ENCODE measurements at places on chromosomes 3 and 15.

GRCh38 chr15:25742041-25742730 is 120.9 kb downstream of the ATP10A start:
- no peak for DNase-seq

DNA sequence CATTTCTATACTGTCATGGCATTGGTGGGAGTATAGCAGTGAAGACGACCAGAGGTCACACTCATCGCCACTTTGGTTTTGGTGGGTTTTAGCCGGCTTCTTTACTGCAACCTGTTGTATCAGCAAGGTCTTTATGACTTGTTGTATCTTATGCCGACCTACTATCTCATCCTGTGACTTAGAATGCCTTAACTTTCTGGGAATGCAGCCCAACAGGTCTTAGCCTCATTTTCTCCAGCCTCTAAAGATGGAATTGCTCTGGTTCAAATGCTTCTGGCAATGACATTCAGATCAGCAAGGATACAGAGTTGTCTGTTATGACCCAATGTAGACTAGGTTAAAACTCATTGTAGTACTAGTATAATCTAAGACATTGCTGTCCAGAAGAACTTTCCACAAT is 54.9 kb upstream of the LRTM1 start:
- no peak for DNase-seq

GRCh38 chr3:142148044-142148791 is 1.1 kb downstream of the TFDP2 start:
- no peak for DNase-seq

GRCh38 chr15:48641416-48641815 is 4.1 kb downstream of the FBN1 start:
- DNase-seq = no peak

GRCh38 chr15:28101983-28102441 is 2.9 kb upstream of the OCA2 start:
- DNase-seq = no peak

DNA sequence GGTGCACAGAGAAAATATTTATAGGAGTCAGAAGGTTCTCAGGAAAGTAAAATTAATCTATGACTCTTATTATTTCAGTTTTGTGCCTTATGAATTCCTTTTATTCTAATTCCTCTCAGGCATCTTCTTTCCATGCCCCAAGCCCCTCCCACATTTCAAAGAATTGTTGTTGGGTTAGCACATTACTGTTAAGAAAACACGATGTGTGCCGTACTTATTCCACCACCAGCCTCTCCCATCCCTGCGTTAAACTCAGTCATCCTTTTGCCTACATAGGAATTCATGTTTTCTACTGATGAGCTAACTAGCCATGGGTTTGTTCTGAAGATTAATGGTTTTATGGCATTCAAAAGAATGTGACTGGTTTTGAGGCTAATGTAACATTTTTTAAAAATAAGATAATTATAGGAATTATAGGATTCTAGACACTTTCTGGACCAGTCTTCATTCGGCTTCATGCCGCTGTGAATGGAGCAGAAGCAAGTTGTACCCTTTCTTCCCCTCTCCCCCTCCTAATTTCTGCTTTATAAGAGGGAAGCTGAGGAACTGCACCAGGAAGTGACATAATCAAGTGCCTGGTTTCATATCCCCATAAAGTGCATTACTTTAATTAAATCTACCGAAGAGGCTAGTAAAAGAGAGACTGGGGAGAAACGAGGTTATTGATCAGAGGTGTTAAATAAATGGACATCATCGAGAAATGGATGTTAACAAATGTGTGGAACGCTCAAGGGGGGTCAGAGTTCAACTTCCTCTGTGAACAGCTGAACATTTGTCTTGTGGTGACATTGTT is 12.3 kb upstream of the MB21D2 start:
- no peak for DNase-seq

DNA sequence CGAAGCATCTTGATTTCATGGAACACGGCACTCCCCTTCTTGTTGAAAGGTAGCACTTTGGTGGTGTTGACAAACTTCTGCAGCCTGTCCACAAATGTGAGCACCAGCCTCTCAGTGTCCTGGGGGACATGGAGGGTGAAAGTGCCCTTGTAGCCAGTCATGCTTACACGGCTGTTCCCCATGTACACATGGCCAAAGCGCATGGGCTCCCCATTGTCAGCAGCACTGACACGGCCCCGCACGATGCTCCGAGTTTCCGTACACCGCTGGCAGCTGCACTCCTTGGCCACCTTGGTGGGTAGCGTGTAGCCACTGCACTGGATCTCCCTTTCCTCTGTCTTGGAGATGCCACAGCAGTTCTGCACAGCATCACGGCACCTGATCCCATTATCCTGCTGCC is 12.7 kb downstream of the CILP start:
- DNase-seq = no peak

DNA sequence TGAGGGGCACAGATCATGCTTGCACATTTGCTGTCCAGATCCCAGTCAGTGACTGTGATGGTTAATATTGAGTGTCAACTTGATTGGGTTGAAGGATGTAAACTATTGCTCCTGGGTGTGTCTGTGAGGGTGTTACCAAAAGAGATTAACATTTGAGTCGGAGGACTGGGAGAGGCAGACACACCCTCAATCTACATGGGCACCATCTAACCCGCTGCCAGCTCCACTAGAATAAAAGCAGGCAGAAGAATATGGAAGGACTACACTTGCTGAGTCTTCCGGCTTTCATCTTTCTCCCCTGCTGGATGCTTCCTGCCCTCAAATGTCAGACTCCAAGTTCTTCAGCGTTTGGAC is 5.1 kb downstream of the GP9 start:
- DNase-seq = no peak

GRCh38 chr15:67150023-67150860 is 84.8 kb downstream of the SMAD3 start:
- no peak for DNase-seq

DNA sequence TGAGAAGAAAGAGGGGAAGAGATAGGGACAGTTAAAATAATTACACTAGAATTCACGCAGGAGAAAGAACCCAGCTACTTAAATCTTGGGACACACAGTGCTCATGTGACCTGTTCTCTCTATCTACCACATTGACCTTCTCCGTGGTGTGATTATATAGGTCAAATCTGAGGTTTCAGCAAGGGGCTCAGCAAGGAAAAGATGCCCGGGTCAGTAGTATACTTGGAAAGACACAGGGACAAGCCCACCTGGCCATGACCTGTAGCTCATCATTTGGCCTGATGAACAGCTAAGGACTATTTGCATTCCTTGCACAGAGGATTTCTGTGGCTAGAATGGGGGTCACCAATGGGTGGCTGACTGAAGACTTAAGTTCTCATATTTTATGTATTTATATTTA is 71.9 kb downstream of the SSR3 start:
- no peak for DNase-seq

- DNase-seq = no peak
Observed at GRCh38 chr3:197023998-197024651, 5.5 kb downstream of the MELTF start.

GRCh38 chr3:64129106-64129505 is 96.2 kb downstream of the PRICKLE2 start:
- DNase-seq = no peak

GRCh38 chr3:181757694-181758306 is 46.1 kb downstream of the SOX2 start:
- DNase-seq = no peak

GRCh38 chr3:36777424-36778218 is 13.3 kb upstream of the DCLK3 start:
- DNase-seq = no peak

GRCh38 chr15:62985768-62986167 is 56.8 kb upstream of the TPM1 start:
- no peak for DNase-seq

- no peak for DNase-seq
Observed at GRCh38 chr15:91921188-91921842, 67.8 kb downstream of the SLCO3A1 start.

DNA sequence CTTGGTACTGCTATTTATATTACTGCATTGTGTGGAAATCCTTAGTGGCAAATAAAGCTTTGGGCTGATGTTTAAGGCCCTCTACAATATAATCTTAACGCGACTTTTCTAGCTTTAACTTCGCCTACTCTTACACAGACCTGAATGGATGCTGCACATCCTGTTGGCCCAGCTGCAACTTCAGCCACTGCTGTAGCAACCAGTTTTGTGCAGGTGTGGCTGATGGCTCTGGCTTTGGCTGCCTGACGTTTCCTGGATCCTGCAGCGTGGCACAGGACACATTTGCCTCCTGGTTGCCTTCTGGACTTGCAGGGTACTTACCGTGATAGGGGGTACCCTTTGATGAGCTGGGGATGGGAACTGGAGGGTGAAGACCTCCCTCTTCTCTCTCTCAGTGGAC is 20.2 kb upstream of the ERICH6 start:
- DNase-seq = no peak

DNA sequence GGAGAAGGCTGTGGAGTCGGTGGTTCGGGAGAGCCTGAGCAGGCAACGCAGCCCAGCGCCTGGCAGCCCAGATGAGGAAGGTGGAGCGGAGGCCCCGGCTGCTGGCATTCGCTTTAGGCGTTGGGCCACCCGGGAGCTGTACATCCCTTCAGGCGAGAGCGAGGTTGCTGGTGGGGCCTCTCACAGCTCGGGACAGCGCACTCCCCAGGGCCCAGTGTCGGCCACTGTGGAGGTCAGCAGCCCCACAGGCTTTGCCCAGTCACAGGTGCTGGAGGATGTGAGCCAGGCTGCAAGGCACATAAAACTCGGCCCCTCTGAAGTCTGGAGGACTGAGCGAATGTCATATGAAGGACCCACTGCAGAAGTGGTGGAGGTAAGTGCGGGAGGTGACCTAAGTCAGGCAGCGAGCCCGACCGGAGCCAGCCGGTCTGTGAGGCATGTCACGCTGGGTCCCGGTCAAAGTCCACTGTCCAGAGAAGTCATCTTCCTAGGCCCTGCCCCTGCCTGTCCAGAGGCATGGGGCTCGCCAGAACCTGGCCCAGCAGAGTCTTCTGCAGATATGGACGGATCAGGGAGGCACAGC is 26.7 kb downstream of the SYNM start:
- DNase-seq = no peak

- no peak for DNase-seq
Observed at GRCh38 chr3:28542351-28542750, 193.7 kb upstream of the AZI2 start.

DNA sequence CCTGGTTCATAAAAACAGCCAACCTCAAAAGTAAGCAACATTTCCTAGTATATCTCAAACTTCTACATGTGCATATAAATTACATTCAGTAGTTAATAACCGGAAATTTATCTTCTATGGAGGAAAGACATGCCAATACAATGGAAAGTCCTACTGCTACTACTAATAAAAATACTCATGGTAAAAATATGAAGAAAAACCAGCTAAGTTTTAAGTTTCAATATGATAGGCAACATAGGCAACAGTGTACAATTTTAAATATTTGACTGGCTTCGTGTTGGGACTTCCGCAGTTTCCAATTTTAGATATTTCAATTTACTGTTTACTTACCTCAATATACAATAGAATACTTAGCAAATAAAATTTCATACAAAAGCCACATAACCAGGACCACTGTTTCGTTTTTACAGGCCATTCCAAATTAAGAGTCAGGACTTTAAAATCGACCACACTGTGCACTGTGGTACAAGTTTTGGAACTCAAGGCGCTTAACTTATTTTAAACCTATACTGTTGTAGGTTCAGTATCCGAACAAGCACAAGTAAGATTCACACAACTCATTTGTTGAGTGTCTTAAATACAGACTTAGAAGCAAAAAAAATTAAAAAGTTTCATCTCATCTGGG is 2.9 kb downstream of the NAA50 start:
- DNase-seq = no peak

GRCh38 chr15:79373113-79373512 is 59.0 kb upstream of the MINAR1 start:
- no peak for DNase-seq

- no peak for DNase-seq
Observed at GRCh38 chr3:104878395-104878794, 488.3 kb upstream of the ALCAM start.

DNA sequence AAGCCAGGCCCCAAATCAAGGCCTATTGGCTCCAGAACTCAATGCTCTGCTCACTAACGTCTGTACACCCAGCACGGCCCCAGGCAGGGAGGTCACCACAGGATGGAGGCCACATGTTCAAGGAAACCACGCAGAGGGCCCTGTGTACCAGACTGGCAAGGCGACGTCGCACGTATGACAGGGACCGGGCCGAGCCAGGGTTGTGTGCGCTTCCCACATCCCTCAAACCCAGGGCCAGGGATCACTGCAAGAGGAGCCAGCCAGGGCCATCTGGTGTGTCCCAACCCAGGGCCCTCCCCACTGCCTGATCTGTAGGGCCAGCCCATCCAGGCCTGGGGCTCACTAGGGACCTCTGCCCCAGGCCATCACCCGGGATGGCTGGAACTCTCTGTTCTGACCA is 62.0 kb downstream of the ZNF445 start:
- no peak for DNase-seq
